Anterior cingulate cortex (tissue), 58 donors: ENCODE measurements at places on chromosomes 12 and 14.

DNA sequence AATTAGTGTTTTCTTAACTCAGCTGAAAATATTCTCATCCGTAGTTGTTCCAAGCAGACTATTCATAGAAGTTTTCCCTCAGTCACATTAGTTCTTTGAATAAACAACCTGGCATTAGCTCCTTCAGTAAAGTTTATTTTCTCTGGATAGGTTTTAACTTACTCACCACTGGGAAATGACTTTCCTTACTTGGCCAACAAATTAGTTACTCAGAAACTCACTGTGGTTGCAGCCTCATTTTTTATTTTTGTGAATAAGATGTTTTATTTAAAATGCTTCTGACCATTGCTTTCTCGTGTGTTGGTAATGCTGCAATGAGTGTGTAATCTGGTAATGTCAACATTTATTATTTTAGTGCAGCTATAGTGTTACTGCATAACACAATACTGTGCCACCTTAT, 74.9 kb downstream of the NOVA1 start:
- DNase-seq, result no peak

DNA sequence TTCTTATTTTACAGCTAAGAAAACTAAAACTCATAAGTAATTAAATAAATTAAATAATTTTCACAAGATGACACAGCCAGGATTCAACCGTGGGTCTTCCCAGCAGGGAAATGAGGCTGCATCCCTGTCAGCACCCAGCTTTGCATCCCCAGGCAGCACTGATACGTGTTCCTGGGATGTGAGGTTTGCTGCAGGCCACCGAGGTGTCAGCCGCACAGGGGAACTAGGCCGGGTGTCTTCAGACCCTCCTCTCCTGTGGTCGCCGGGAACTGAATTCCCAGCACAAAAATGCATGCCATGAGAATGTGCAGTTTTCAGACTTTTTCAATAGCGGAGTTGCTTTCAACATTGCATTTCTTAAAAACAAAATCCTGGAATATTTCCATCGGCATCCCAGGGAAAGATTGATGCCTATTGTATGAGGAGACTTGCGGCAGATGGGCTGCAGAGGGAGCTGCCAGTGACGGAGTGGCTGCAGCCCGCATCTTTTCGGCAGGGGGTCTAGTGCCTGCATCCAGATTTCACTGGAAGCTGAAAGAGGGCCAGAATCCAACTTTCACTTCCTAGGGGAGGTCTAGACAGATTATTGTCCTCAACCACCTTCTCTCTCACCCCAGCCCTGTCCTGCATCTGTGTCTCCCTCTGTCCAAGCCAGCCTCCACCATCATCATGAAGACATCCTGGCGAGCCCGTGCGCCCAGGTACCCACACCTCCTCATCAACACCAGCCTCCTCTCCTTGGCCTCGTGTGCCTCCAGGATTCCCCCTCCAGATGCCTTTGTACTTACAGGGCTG, 12.6 kb downstream of the LRTM2 start:
- DNase-seq, result no peak

DNA sequence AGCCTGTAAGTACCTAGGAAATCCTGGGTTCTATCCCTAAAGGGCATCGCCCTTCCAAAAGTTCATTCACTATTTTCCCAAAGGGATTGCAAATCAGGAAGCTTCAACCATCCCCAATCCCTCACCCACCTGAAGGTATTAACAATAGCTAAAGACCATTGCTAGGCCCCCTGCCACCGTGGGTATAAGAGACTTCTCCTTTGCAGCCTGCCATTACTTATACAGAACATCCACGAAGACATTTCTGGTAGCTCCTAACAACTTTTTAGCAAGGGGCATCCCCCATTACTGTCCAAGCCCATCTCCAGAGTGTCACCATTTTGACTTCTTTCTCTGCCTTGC, 384 bp upstream of the SMUG1 start:
- no peak for DNase-seq

- DNase-seq, result no peak
Observed at GRCh38 chr12:95547522-95548055, 3.7 kb downstream of the USP44 start.

GRCh38 chr12:56836317-56836716, 73.2 kb downstream of the HSD17B6 start:
- no peak for DNase-seq

DNA sequence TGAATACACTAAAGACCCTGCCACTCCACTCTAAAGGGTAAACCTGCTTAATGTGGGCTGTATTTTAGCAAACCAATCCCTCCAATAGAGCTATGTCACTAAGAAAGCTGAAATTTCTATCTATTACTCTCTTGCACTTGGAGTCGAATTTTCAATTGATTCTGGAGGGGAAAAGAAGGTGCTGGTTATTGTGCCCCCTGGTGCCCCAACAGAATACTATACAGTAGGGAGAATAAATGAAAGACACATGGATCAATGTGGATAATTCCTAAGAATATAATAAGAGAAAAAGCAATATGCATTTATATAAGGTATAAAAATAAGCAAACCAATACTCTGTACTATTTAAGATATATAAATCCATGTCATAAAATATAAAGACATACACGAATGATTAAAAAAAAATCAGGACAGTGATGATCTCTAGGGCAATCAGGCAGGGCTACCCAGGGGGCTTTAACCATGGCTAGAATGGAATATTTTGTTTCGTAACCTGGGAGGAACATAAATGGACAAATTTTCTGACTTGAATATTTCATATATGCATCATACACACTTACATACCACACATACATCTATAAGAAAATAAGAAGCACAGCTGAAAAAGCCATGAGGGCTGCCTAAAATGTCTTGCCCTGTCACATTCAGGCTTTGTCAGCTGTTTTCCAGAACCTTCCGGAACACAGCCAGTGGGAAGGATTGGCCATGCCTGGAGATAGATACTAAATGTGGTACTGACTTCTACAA, 54.4 kb downstream of the EFCAB11 start:
- no peak for DNase-seq

GRCh38 chr12:103392722-103393121, 103.0 kb downstream of the C12orf42 start:
- no peak for DNase-seq

GRCh38 chr14:89331398-89331797, 85.6 kb downstream of the FOXN3 start:
- no peak for DNase-seq

- no peak for DNase-seq
Observed at GRCh38 chr12:43337571-43338444, 214.2 kb downstream of the ADAMTS20 start.

DNA sequence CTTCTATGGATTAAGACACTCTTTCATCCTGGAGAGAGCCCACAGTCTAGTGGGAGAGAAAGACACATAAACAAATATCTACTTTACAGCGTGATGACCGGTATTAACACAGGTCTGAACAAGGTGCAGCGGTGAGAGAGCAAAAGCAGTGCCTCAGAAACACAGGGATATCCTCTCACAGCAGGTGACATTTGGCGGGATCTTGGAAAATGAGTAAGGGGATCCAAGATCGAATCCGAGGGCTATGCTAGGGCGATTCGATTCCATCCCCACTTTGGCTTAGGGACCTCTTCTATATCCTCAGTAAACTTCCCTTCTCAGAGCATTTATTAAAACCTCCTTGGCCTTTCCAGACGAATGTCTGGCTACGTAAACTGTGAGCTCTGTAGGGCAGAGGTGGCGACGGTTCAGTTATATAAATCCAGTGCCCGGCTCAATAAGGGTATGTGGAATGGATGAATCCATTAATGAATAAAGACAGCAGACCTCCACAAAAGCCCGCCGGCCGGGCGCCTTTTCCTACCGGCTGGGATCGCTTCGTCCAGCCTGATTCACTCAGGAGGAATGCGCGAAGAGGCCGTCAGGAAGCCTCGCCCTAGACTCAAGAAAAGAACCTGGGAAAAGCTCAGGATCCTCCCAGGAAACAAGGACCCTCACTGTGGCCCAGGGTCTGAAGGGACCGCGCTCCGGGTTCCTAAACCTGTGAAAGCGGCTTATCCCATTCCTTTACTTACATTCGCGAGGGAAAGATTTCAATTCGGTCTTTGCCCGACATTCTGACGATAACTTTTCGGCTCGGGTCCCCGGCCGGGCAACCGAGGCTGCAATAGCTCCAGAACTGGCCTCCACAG, 455 bp downstream of the ATP6V1D start:
- no peak for DNase-seq

DNA sequence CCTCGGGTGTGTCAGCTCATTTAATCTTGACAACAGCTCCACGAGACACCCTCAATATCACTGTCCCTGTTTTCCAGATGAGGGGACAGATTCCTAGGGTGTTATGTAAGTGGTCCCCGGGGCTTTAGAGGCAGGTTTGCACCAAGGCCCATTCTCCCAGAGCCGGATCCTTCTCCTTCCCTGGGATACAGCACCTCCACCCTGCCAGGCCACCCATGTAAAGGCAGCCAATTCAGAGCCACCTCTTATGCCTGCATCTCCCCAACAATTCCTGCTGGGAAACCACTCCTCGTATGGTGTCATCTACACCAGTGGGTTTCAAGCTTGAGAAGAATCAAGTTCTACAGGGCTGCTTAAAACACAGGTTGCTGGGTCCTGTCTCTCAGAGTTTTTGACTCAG, 4.1 kb upstream of the CYP46A1 start:
- no peak for DNase-seq

DNA sequence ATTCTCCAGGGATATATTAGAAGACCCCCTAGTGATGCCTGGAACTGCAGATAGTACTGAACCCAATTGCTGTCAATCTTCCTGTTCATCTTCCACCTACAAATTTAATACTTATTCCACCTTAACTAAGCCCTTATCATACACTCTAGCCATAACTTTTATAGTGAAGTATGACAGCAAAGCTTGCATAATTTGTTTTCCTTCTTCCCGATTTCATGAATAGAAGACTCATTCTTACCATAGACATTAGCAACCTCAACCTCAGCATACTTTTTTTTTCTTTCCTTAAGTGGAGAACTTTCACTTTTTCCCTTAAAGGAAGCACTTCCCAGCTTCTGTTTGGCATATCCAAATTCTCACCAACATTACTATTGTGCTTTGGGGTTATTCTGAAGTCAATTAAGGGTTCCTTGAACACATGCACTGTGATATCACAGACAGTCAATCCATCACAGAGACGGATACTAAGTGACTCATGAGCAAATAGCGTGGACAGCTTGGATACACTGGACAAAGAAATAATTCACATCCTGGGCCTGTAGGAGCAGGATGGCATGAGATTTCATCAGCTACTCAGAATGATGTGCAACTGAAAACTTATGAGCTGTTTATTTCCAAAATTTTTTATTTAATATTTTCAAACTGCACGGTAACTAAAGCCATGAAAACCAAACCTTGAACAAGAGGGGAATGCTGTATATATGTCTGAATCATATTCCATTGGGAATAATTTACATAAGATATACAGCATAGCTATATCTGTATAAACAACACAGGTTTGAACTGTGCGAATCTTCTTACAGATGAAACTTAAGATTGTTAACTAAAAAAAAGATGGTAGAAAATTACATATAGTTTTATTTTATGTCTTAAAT, 63.9 kb downstream of the SYT1 start:
- DNase-seq, result no peak

DNA sequence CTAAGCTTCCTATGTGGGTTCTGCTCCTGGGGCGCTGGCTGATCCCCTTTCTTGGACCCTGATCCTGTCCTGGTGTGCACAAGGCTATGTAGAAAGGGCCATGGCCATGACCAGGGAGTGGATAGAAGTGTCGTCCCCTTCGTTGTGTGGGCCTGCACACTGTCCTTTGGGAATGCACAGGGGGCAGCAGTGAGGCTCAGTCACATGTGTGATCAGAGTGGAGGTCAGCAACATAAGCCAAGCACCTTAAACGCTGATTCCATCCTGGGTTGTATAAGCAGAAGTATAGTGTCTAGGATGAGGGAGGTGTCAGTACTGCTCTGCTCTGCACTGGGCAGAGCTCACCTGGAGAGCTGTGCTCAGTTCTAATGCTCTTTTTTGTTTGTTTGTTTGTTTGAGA, 48.4 kb downstream of the ESRRB start:
- no peak for DNase-seq

DNA sequence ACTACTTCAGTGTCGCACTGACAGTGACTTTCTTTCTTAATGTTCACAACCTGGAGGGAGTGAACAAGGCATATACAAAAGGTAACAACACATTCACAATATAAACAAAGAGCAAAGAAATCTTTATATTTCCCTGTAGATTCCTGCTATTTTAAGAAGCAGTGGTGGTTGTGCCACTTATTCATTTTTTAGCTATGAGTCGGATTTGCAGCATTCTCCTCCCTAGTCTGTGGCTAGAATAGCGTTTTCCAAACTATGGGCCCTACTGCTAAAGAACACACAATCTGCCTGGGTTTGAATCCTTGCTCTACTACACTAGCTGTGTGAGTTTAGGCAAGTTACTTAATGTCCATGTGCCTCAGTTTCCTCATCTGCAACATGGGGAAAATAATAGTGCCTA, 18.6 kb upstream of the MDM1 start:
- DNase-seq, result no peak

DNA sequence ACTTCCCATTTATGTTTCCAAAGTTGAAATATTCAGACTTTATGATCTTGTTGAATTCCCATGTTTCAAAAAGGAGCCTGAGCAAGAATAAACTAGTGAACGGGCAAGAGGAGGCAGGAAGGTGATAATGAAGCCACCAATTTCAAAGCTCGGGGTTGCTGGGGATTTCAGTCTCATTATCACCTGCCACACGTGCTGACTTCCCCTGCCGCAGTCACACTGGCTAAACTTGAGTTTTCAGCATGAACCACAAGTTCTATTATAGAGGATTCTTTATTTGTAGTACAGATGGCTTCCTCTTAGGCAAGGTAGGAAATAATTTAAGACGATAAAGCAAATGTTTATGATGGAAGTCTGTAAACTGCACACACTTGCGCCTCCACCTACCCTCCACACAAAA, 18.1 kb upstream of the DIABLO start:
- DNase-seq, result no peak

GRCh38 chr12:130342842-130343241, 5.2 kb downstream of the PIWIL1 start:
- no peak for DNase-seq

GRCh38 chr12:123767613-123768012, 5.5 kb downstream of the DNAH10 start:
- DNase-seq, result no peak

DNA sequence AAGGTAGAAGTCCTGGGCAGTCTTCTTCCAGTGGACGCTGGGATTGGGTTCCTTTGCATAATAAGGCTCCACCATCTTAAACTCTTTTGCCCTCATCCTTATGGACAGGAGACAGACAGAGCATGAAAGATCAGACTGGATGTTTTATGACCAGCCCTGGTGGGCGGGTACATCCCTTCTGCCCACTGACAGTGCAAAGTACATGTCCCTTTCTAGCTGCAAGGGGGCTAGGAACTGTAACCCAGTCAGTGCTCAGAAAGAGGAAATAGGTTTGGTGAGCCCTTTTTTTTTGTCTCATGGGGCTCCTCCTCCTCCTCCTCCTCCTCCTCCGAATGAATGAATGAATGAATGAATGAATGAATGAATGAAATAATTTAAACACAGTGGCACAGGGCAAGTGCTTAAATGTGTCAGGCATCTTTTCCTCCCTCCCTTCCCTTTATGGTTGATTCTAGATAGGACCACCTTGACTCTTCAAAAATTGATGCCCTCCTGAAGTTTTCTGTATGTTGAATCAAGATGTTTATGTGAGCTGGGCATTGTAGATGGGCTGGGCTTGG, 36.4 kb upstream of the HNF1A start:
- DNase-seq, result no peak
